ENCODE measurements at places on chromosomes 6 and 20.
A peak's percentile ranks its signal among the peaks of the same experiment; 100 is the strongest.

DNA sequence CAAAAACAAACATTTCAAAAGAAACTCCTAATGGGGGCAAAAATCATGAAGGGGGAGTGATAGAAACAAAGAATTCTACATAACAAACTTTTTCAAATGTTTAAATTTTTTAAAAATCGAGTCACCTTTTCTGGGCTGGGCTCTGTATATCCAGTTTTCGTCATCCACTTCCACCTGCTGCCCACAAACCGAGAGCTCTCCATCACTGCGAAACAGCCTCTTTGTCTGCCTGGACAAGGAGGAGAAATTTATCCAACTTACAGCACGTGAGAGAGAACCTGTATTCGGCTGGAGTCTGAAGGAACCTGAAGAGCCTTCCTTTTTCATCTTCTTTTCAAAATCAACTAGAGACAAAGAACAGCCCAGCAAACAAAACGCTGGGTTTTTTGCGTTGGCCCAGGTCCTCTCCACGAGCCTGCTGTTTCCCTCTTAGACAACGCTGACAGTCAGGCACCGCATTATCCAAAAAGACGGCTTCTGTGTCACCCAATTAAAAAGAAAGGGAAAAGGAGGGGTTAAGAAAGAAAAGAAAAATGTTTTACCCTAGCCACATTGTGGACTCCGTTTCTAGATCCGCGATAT is 72.4 kb upstream of the NHSL1 start:
- no peak for DNase-seq

- peak; percentile 64 for DNase-seq
Observed at GRCh38 chr6:82363428-82364086, at the start of gene TPBG. Gene TPBG (plus strand): TSS chr6:82363817. CDS start chr6:82364962, 1,145 bp downstream.

GRCh38 chr6:112691289-112691688 is 344.2 kb downstream of the RFPL4B start:
- DNase-seq, result peak; percentile 4

DNA sequence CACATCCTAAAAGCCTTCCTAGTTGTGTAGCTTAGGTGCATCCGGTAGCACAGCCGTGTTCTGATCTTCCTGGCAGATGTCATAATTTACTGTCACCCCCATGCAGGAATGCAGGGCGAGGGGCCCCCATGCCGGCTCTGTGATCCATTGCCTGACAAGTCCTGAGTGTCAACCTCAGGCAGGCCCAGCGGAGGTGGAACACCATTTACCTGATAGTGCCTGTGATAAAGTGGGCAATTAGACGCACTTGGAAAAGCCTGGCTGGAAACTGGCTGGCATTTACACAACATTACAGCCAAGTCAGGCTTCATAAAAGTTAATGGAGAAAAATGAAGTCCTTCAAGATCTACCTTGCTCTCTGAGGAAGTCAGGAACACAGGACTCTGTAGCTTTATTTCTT is 521.4 kb upstream of the JAG1 start:
- no peak for DNase-seq

- no peak for DNase-seq
Observed at GRCh38 chr20:63572788-63573646, 1.0 kb downstream of the HELZ2 start.

DNA sequence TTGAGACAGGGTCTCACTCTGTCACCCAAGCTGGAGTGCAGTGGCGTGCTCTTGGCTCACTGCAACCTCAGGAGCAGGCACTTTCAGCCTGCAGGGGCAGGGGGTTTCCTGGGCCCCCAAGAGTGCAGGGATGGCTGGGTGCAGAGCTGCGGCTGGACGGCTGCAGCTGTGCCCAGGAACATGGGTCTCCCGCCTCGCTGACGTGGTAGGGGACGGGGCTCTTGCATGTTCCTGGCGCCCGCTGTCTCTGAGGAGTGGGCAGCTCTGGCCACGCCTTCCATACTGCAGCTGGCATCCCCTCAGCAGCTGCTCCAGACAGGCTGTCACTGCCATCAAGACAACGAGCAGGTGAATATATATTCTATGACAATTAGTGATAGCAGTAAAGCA is 2.2 kb upstream of the DEK start:
- no peak for DNase-seq

DNA sequence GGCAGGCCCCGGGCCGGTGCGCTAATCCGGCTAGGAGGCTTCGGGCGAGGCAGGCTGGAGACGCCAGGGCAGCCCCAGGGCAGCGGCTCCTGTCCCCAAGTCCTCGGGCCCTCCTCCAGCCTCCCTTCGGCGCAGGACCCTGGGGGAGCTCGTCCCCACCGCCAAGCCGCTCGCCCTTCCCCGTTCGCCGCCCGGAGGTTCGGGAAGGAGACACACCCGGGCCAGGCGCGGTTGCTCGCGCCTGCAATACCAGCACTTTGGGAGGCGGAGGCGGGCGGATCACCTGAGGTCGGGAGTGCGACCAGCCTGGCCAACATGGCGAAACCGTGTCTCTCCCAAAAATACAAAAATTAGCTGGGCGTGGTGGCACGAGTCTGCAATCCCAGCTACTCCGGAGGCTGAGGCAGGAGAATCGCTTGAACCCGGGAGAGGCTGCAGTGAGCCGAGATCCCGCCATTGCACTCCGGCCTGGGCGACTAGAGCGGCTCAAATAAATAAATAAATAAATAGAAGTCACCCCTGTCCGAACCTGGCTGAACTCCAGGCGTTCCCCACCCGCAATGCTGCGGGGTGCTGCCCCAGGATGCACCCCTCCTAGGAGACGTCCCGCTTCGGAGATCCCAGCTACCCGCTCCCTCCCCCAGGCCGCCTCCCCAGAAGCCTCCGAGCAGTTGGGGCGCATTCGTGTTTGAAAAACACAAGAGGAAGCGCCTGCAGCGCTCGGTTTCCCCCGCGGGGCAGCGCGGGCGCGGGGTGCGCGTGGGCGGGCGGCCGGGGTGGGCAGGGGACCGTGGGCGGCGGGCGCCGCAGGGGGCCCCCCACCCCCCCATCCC is 27.5 kb downstream of the SERPINB9 start:
- no peak for DNase-seq

- DNase-seq, result no peak
Observed at GRCh38 chr20:8805737-8806442, 263.0 kb upstream of the PLCB4 start.

GRCh38 chr20:22807045-22807444 is 222.7 kb upstream of the FOXA2 start:
- DNase-seq, result no peak

DNA sequence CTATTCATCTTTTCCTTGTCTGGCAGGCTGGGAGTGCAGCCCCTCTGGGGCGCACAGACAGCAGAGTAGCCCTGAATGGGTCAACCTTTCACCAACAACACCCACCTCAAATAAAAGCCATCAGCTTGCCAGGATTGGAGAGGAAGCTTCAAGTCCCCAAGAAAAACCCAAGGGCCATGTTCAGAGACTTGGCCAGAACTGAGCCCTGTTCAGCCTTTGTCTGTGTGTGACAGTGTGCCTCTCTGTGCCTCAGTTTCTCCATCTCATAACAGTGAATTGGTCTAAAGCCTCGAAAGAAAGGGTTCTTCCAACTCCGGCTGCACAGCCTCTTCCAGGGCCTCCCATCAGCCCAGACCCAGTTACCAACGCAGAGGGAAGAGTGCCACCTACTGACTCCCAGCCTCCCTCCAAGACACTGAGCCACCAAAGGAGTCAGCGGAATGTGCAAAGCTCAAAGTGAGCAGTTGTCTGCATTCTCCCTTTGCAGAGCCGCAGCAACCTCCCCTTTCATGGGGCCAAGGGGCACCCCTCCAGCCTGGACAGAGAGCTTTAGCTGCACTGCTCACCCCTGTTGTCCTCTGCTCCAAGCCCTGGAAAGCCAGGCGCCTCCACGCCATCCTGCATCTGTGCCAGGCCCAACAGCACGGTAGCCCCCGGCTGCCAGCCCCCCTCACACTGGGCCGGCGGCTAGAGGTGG is 82.7 kb upstream of the TOP1 start:
- DNase-seq, result no peak

DNA sequence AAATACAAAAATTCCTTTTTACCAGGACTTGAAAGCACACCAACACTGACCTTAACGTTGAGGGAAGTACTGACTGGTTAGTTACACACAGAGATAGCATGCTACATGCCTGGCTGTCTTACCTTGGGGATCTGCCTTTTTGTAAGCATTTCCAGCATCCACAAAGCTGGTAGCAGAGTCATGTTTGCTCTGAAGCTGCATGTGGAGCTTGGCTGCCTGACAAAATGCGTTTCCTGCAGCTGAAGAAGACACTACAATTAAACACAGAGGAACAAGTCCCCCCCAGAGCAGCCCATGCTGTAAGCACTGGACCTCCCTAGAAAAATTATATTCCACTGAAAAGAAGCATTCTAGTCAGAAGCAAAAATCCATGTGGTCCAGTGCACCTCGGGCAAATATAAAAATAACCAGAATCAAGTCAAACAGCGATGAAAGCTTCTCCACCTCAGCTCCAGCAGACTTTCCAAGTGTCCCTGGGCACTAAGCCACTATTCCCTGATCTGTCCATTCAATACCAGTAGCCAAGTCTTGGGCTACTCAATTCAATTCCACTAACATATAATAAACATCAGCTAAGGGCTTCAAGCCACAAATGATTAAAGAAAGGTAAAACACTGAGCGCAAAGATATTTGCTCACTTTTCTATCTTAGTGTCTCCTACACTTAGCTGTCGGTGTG is 24.2 kb downstream of the NAPB start:
- DNase-seq, result no peak

DNA sequence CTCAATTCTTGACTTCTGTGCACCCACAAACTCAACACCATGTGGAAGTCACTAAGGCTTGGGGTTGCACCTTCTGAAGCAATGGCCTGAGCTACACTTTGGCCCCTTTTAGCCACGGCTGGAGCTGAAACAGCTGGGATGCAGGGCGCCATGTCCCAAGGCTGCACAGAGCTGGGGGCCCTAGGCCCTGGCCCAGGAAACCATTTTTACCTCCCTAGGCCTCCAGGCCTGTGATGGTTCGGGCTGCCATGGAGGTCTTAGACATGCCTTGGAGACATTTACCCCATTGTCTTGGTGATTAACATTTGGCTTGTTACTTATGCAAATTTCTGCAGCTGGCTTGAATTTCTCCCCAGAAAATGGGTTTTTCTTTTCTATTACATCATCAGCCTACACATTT is 86.9 kb downstream of the MTFR2 start:
- DNase-seq, result no peak

- no peak for DNase-seq
Observed at GRCh38 chr6:117924690-117925089, 17.6 kb downstream of the SLC35F1 start.

DNA sequence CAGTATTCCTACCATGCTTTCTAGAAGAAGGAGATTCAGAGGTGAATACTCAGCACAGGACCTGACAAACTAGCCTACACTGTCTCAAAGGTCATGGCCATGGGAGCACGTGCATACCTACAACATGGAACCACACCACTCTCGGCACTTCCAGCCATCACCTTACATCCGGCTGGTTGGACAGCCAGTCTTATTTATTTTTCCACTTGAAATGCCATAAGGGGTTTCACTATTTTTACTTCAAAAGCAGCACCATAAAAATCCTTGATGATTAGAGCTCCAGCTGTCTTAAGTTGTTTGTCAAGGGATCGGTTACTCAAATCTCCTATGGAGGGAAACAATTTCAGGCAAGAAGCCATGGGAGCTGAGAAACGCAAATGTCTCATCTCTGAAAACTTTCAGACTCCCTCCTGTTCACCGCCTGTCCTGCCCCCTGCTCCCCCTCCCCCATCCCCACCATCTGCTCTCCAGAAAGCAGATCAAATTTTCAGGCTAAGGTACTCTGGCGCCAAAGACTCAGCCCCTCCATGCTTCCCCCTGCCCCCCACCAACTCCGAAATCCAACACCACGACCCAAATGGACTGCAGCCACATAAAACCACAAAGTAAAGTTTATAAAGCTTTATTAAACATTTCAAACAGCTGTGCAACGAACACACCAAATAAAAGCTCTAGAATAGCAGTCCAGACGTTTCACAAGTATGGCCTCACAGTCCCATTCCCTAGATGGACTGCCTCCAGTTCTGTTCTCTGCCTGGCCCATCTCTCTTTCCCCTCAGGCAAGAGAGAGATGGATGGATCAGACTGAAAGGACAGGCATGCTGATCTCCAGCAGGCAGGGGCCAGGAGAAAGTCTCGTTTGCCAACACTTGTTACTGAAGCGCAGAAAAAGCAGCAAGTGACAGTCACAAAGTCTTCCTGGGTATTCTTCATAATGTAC is 4.0 kb upstream of the NNAT start:
- DNase-seq, result no peak

DNA sequence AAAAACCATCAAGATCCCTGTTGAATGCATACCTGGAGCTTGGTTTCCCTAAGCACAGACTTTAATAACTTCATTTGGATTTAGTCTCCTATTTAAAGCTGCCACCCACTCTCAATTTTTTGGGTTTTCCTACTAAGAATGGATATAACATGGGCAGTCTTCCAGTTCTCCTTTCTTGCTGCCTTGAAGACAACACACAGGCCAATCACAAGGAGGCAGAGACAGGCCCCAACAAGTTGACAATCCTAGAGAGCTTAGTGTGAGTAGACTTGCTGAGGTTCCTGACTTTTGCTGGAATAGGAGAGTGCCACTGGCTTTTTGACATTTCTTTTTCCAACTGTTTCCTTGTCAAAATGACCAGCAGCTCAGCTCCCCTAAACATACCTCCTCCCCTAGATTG is 112.3 kb upstream of the ESR1 start:
- DNase-seq, result no peak

- DNase-seq, result no peak
Observed at GRCh38 chr6:81929828-81930227, 177.3 kb upstream of the TENT5A start.

GRCh38 chr20:59013031-59013951 is 5.9 kb upstream of the TUBB1 start:
- no peak for DNase-seq

DNA sequence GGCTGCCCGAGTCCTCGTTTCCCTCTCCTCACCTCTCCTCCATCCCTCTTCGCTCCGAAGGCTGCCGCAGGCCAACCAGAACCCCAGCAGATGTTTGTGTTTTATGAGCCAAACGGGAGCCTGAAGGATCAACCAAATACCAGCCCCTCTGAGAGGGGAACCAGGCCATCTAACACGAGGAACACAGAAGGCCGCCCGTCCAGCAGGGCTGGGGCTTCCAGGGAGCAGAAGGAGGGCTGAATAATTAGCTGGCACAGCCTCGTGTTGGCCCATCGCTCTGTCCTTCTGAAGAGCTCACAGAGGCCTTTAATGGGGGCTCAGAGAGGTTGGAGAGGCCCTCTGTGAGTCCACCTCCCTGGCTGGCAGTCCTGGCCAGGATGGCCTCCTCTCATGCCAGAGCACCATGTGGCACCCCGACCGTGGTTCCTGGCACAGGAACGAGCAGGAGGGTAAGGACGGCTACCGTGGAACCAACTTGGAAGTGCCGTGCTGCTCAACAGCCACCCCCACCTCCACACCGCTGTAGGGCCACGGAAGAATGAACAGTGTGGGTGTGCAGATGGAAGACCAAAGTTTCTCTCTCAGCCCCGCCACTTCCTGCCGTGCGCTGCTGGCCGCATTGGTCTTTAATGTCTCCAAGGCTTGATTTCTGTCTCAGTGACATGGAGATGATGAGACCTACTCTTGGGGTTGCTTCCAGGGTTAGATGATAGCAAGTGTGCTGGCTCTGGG is 155.2 kb downstream of the SCML4 start:
- DNase-seq, result no peak

- no peak for DNase-seq
Observed at GRCh38 chr6:39363280-39363679, 40.8 kb upstream of the KCNK16 start.
